ENCODE measurements at places on chromosomes 1 and 21.

- no peak for DNase-seq
These were observed 8.6 kb downstream of the BEND5 start for GRCh38 chr1:48767975-48768510.

DNA sequence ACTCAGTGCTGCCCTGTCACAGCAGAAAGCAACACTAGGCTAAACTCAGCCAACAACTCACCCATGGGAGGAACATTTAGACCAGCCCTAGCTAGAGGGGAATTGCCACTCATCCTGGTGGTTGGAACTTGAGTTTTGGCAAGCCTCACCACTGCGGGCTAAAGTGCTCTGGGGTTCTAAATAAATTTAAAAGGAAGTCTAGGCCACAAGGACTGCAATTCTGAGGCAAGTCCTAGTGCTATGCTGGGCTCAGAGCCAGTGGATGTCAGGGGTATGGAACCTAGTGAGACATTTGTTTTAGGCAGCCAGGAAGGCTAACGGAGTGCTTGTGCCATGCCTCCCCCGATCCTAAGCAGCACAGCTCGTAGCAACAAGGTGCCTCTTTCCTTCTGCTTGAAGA, 78.0 kb downstream of the RGS13 start:
- DNase-seq = no peak

DNA sequence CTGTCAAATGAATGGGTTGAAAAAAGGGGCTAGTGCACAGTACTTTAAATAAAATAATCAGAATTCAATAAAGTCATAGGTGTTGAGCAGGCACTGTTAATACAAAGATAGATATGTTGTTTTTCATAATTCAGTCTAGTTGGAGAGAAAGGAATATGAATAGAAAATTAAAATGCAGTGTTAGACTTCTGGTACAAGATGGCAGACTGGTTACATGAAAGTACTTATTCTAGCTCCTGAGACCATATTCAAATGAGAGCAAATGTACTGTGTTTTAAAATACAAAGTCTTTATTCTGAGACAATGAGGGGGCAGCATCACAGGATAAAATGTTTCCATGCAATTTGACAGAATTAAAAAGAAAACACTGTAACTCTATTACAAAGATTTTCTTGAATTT, 542.1 kb downstream of the COL11A1 start:
- no peak for DNase-seq

GRCh38 chr1:193753038-193753756, 566.8 kb upstream of the B3GALT2 start:
- DNase-seq = no peak

GRCh38 chr1:197778366-197778945, 3.2 kb upstream of the DENND1B start:
- DNase-seq = no peak

DNA sequence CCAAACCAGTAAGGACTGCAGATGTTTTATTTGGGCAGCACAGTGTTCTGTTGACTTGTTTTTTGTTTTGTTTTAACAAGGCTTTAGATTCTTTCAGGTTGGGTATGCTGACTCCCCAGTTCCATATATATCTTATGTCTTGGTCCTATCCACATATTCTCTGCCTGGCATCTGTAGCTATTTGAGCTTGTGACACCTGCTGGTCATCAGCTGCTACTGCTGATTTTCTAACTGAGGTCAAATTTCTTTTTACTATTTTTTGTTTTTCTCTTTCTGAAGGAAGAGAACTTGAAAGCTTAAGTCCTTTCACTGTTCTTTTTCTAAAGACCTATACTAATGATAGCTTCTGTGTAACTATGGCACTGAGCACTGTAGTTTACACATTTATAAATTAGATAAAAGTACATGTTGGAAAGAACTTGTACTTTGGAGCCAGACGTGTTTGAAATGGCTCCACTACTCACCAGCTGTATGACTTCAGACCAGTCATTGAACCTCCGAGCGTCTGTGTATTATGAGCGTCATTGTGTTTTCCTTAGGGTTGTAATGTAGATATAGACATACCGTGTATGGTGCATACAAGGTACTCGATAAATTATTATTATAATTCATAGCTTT, 109.4 kb downstream of the NRDC start:
- peak; percentile 4 for DNase-seq

GRCh38 chr21:16633831-16634459, 878.9 kb upstream of the CXADR start:
- no peak for DNase-seq

- no peak for DNase-seq
These were observed 24.0 kb upstream of the GNPAT start for GRCh38 chr1:231217056-231217455.

DNA sequence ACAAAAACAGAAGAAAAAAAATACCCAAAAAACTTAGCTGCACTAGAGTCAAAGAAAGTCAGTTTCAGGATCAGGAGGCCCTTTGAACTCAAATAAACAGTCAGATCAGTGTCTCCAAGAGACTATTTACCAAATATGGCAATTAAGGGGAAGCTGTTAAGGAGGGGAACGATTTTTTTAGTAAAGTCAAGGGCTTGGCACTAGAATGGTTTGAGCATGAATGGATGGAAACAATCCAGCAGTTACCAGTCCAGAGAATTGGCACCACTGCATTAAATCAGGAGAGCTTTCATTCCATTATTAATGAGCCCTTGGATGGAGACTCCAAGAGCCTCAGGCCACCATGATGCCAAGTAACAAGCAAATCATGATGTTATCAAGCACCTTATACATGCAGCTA, 7.2 kb downstream of the TRAPPC3 start:
- no peak for DNase-seq

DNA sequence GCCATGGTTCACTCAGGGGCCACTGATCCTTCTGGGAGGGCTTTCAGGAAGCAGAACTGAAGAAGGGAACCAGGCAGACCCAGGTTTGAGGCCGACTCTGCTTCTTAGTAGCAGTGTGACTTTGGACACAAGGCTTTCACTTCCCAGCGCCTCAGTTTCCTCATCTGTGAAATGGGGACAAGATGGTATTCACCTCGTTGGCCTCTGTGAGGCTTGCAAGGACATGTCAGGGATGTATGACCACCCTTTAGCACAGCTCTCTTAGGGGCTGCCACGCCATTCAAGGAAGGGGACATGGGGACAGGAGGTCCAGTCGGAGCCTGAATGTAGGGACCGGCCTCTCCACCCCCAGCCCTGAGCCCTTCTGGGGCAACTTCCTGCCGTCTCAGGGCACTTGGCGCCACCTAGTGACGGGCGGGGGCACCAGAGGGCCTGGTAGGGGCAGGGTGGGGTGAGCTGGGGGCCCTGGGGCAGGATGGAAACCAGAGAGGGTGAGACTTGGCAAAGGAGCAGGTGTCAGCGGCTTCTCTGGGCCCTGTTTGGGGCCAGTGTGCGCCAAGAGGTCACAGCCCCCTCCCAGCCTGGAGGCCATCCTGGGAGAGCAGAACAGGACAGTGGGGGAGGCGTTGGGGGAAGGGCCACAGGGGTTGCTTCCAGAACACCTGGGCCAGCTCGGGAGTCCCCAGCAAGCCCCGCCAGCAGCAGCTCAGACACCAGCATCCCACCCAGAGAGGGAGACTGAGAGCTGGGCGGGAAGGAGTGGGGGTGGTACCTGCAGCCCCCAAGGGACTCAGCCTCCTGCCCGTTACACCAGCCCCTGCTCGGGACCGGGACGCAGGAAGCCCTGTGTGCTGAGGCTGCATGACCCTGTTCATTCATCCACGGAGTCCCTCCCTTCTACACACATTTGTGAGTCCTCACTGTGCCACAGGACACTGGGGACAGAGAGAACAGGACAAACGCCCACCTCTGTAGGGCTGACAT, 102.5 kb upstream of the TARDBP start:
- peak; percentile 58 for DNase-seq

DNA sequence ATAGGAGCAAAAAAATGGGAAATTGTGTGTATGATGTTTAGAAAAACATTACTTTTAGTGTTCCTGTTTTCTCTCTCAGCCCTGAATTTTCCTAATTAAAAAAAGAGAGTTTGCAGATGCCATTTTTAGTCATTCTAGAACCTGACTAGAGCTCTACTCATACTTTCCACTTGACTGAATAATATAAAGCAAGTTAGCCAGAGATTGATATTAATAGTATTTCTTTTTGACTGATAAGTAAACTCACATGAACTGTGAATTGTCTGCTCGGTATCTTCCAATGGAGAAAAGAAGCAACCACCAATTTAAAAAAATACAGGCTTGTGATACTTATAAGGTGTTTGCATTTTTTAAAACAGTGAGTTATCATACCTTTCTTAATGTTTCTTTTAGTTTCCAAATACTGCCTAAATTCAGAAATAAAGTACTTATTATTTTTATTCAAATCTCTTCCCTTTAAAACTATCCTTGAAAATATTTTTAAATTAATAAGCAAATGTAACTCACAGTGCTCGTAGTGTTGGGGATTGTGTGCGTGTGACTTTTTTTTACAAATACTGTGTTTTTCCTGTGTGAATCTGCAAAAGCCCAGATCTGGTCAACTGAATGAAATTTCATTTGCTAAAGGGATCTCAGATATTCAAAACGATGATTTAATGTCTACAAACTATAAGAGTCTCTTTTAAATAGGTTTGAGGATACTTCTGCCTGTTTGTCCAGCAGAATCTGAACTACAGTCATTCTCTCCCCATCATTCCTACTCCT, 9.8 kb downstream of the RAP1A start:
- DNase-seq = no peak

- no peak for DNase-seq
These were observed 118.3 kb downstream of the TIAM1 start for GRCh38 chr21:31225713-31226112.

DNA sequence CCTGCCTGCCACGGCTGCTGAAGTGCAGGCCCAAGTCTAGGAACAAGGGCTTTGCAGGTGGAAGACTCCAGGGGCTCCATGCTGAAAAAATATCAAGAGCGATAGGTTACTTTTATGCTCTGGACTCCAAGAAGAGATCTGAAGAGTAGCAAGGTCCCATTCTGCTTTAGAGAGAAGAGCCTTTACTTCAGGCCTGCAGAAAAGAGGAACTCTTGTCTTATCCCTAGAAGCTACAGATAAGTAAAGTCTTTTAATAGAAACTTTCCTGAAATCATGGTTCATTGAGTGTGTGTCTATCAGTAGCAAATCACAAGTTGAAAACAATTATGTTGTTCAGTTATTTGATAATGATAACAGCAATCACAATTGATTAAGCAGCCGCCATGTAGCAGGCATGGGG, 113.3 kb downstream of the TNR start:
- DNase-seq = no peak

DNA sequence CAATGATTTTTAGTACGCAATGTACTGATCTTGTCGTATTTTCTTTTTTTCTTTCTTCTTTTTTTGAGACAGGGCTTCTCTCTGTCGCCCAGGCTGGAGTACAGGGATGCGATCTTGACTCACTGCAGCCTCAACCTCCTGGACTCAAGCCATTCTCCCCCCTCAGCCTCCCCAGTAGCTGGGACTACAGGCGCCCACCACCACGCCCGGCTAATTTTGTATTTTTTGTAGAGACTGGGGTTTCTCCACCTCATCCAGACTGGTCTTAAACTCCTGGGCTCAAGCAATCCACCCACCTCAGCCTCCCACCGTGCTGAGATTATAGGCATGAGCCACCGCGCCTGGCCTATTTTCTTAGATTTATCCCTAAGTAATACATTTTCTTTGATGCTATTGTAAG, 43.9 kb upstream of the COL6A2 start:
- DNase-seq = no peak

DNA sequence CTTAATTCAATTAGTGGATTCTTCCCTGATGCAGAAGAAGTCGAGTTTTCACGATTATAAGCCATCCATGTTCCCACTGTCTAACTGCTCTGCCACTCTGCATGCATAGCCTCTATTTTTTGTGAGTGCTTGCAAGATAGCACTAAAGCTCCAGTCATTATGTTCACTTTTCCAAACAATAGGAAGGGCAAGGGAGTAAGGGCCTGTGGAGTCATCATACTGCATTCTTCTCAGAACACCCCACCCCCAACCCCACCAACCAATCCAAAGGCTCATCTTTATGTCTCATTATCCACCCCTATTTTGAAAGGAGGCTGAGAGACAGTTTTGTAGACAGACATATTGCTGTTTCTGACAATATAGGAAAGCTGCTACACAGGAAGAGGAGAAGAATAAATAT, 471.7 kb upstream of the ADGRL2 start:
- DNase-seq = no peak

DNA sequence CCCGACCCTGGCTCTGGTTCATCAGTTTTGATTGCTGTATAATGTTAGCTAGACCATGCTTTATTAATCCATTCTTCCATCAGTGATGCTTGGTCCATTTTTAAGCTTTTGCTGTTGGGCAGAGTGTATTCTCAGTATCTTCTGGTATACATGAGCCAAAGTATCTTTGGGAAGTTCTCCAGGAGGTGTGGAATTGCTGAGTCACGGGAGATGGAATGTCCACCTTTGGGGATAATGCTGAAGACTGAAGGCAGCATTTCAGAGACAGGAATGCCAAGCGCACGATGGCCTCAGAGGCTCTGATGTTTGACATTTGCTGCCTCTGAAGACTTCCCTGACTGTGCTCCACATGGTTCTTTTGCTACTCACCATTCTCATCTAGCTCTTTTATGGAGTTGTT, 266.3 kb upstream of the KAZN start:
- DNase-seq = no peak

DNA sequence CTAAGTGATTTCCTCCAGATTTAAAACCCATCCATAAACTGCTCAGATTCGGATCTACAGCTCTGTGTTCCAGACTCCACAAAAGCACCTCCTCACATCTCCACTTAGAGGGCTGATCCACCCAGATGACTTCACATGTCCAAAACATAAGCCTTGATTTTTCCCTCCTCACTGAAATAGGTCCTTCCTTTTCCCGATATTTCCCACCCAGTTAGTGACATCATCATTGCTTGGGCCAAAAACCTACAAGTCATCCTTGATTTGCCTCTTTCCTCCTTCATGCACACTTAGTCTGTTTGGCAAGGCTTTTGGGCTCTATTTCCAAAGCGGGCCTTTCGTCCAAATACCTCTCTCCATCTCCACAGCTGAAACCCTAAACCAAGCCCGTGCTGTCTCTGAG, 32.3 kb downstream of the CCDC185 start:
- DNase-seq = no peak

DNA sequence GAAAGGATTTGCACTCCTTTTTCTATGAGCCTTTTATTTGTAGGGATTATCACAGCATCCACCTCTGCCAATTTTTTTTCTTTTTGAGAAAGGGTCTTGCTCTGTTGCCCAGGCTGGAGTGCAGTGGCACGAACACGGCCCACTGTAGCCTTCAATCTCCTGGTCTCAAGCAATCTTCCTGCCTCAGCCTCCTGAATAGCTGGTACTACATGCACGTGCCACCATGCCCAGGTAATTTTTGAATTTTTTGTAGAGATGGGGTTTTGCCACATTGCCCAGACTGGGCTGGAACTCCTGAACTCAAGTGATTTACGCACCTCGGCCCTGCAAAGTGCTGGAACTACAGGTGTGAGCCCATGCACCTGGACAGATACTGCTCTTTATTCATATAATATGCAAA, 2.1 kb downstream of the SAMSN1 start:
- DNase-seq = no peak

GRCh38 chr1:226778657-226779058, 39.6 kb upstream of the ITPKB start:
- DNase-seq = no peak

Data from HL-60 (cell line).